ENCODE measurements at places on chromosomes 3 and 15.

DNA sequence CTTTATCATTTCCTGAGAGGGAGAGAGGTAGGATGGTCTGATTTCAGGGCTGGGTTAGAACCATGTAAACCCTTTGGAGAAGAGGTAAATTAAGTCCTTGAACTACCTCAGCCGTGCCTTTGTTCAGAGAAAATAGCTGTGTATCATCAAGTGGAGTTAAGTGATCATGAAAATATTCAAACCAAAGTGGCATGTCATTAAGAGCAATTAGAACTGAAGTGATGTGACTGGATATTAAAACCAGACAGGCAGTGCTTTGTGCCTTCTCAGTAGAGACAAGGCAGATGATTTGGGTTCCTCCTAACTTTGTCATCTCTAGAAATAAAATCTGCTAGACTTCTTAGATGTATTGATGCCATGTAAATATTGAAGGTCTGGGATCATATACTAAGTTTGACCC is 171.5 kb downstream of the IL5RA start:
- DNase-seq: no peak

DNA sequence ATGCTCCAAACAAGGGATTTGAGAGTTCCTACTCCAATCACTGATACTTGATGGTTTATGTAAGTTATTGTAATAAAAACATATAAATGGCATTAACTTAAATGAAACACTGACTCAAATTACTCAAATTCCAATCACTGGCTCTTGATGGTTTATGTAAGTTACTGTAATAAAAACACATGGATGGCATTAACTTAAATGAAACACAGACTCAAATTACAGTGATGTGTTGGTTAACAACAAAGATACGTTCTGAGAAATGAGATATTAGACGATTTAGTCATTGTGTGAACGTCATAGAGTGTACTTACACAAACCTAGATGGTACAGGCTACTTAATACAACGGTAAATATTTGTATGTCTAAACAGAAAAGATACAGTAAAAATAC is 6.6 kb downstream of the MOBP start:
- DNase-seq: no peak

- DNase-seq: no peak
These were observed 487.1 kb upstream of the NR2F2 start for GRCh38 chr15:95843241-95843910.

- DNase-seq: peak; percentile 10
These were observed 111.8 kb downstream of the ASB7 start for GRCh38 chr15:100714034-100714748.

DNA sequence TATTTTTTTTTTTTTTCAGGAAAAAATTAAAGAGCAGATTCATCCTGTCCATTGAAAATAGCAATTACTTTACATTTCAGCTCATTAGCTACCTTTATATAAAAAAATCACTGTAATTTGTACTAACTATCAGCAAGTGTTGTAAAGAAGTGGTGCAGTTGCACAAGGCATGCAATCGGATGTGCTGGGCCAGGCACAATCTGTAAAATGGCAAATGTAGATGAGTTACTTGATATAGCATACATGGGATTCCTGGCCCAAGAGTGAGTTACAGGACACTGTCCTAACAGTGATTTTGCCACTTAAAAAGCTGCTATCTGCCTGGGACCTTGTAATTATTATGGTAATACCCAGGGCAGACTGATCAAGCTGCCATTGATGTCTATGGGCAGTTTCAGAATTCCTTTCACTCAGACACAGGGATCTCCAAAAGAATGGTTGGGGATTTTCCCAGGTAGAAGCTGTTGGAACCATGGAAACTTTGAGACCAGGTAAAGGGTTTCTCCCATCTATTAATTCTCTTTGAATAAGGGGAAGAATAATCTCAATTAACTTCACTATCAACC is 182.2 kb upstream of the ICE2 start:
- DNase-seq: no peak

- no peak for DNase-seq
These were observed 272.6 kb downstream of the EPHA3 start for GRCh38 chr3:89380016-89380415.

Measured in D341Med (cell line).